Mammary epithelial cell (primary cell): ENCODE measurements at places on chromosomes 1 and 21. TPM values are rescaled to one million over a fixed set of nuclear protein-coding genes. Genes with fewer than 3 reads are reported as not detected.

DNA sequence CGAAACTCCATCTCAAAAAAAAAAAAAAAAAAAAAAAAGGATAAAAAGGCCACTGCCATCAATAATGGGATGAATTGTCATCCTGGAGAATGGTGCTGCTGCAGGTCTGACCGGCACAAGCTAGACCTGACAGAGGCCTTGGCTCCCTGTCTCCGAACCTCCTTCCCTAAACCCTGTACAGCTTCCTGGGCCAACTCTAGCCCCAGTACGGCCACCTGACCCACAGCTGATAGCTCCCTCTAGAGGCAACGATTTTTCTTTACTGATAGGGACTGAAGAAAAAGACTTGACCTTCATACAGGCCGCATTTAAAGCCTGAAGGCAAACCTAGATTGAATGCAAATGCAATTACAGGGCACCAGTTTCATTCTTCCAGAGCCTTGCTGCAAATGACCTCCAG, 30.7 kb downstream of the NOL9 start:
- peak; percentile 36 for DNase-seq

- peak; percentile 40 for DNase-seq
Observed at GRCh38 chr1:85199667-85200462, 951 bp downstream of the SYDE2 start.

GRCh38 chr1:6105763-6106162, 60.1 kb downstream of the KCNAB2 start:
- no peak for DNase-seq

GRCh38 chr1:220878191-220879075, 810 bp upstream of the HLX start:
- DNase-seq = no peak

DNA sequence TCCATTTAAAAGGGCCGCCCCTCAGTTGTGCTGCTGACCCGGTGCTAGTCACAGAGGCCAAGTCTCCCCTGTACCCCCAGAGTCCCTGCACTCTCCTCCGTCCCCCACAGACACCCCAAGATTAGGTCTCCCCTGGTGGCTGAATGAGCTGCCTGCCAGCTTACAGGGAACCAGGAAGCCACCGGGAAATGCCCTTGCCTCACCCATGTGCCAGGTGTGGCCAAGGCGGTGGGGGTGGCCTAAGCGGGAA, 32.7 kb downstream of the HSPG2 start:
- DNase-seq = no peak

DNA sequence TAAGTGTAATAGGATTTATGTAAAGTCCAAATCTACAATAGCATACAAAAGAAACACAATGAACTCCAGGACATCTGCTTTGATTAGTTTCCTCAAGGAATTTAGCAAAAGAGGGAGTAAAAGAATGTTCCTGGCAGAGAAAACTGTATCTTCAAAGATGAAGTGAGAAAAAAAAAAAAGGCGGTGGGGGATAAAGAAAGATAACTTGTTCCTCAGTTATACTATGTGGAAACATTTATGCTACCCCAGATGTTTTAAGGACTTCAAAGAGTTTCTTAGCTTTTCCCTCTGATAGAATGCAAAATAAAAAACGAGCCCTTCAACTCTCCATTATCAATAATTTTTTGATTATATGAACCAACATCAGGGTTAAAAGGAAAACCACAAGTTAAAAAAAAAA, 908.9 kb upstream of the ADGRL2 start:
- DNase-seq = no peak

- no peak for DNase-seq
Observed at GRCh38 chr1:110125810-110126209, 13.6 kb downstream of the UBL4B start.

GRCh38 chr1:98739762-98740161, 78.2 kb downstream of the SNX7 start:
- DNase-seq = peak; percentile 95

GRCh38 chr1:118254491-118255425, 69.7 kb upstream of the SPAG17 start:
- no peak for DNase-seq

DNA sequence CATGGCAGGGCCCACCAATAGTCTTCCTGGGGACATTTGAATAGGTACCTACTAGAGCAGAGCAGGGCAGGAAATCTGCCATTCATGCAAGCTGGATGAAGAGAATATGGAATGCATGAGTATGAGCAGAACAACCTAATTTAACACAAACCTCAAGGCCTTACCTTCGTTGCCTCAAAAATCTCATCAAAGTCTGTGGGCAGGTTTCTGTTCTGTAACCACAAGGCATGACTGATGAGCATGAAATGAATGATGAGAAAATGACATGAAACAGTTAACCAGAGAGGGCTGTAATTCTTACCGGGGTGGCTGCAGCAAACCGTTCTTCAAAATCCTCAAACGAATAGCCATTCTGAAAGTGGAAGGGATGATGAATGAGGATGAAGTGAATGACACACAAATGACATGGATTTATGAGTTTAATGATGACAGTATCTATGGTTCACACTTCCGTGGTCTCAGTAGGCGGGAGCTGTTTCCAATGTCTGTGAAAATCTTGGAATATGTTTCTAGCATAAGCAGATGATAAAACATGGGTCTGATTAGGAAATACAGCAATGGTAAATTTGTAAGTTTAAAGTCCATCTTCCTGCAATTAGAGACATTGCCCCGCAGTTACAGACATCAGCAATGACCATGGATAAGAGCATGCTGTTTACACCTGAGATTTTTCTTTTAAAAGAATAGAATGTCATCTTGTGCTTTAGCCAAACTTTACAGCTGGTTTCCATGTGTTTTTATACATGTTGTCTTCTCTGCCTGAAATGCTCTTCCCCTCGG, 67.6 kb upstream of the C8B start:
- DNase-seq = no peak

GRCh38 chr1:169309178-169310166, 58.1 kb downstream of the NME7 start:
- DNase-seq = no peak

- DNase-seq = no peak
Observed at GRCh38 chr1:97845805-97846204, 75.0 kb downstream of the DPYD start.

GRCh38 chr1:234321231-234321630, 52.0 kb upstream of the COA6 start:
- DNase-seq = no peak

GRCh38 chr1:107430540-107431228, 289.8 kb downstream of the NTNG1 start:
- peak; percentile 24 for DNase-seq

GRCh38 chr1:32925403-32926162, 24.4 kb upstream of the TMEM54 start:
- no peak for DNase-seq

DNA sequence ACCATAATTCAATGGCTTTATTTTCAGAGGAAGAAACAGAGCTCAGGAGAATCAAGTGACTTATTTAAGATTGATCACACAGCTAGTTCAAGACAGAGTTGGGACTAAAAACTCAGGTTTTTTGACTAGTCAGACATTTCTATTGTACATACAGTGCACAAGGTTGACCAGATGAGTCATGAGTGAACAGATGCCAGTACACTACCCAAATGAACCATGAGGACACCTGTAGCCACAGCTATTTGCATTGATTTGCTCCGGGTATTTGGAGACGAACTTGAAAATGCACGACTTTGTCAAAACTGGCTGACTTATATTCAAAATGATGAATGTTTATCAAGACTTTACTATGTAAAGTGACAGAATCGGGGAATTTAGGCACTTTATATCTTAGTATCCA, 161.7 kb upstream of the ST6GALNAC5 start:
- no peak for DNase-seq

KRTAP12-2 gene
- total RNA-seq = not detected

DYNLT5 gene
- total RNA-seq = not detected in 2 replicates

ANGPTL3 gene
- total RNA-seq = not detected in 2 replicates

PGLYRP4 gene
- 0.17 TPM for total RNA-seq

SPTA1 gene
- total RNA-seq = not detected in 2 replicates

CCDC30 gene
- total RNA-seq = 1.8 TPM

SPATA46 gene
- not detected in 2 replicates for total RNA-seq

NES gene
- 49.0 TPM for total RNA-seq

RXRG gene
- total RNA-seq = not detected
